ENCODE measurements at places on chromosomes 2 and 18.

- DNase-seq, result no peak
These were observed 43.2 kb downstream of the ANKMY1 start for GRCh38 chr2:240514631-240515030.

GRCh38 chr2:224807153-224807964, 91.2 kb upstream of the CCDC195 start:
- no peak for DNase-seq

GRCh38 chr2:134306521-134306920, 52.6 kb downstream of the MGAT5 start:
- no peak for DNase-seq

DNA sequence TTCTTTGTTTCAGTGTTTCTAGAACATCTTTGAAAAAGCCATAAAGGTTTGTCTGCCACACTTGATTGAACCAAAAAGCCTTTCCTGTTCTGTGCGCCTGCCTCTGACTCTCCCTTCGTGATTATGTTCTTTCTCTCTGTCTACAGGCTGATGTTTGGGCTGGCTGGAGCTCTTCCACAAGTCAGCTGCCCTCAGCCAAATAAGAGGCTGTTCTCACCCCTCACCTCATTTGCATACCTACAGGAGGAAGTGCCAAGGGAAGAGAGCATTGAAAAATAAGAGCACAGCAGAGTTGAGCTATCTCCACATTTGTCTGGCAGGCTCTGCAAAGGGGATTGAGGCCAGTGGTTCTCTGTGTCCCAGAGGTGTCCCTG, 15.8 kb downstream of the INPP5D start:
- DNase-seq, result no peak

DNA sequence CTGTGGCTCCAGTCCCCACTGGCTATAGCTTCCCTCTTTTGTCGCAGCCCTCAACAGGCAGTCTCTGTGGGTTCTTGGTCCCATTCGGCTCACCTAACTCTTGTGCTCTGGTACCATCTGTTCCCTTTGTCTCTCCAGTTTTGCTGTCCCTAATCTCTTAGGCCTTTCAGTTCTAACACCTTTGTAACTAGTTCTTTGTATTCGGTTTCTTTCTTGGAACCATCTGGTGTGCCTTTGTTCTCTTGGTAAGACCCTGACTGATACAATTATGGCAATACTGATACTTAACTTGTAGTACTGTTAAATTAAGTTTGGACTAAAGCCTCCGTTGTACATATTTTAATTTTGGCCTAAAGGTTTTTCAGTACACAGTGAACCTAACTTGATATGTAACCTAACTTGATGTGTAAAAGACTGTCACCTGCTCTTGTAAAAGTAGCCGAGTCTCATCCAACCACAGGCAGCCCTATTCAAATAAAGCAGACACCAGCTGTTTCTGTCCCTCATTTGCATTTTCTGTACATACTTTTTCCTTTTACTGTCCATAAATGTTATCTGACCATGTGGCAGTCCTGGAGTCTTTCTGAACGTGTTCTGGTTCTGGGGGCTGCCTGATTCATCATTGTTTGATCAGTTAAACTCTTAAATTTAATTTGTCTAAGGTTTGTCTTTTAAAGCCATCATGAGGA, 4.8 kb upstream of the MRPL44 start:
- DNase-seq, result no peak

- peak; percentile 15 for DNase-seq
These were observed 27.7 kb upstream of the CPS1 start for GRCh38 chr2:210528716-210529115.

DNA sequence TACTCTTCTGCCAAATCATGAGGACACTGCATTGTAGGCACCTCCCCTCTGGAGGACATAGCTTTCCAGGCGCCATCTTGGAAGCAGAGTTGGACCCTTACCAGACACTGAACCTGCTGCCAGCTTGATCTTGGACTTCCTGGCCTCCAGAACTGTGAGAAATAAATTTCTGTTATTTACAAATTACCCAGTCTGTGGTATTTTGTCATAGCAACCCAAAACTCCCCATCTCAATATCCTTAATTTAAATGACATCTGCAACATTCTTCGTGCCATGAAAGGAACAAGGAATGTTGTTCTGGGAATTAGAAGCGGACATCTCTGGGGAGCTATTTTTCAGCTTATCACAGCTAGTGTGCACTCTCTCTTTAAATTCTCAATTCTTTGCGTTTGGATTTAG, 57.4 kb upstream of the CHRNA1 start:
- DNase-seq, result no peak

DNA sequence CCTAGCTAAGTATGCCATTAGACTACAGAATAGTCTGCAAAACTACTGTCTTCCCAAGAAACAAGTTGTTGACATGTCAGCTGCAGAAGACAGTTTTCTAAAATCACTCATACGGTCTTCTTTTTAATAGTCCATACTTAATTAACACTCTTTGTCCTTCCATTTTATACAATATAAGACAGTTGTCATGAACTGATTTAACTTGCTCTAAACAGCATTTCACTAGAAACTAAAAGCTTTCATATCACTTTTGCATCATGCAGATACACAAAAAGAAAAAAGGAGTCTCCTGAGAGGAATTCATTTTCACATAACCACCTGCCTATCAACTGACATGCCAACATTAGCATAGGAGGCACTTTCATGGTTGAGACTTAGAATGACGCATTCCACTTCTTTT, 1159.6 kb upstream of the CHAC2 start:
- DNase-seq, result no peak

GRCh38 chr2:8095978-8096377, 585.9 kb upstream of the ID2 start:
- no peak for DNase-seq

GRCh38 chr2:69122271-69122670, 109.3 kb downstream of the ANTXR1 start:
- no peak for DNase-seq

- peak; percentile 93 for DNase-seq
These were observed 24.2 kb upstream of the BZW1 start for GRCh38 chr2:200787351-200788120.

GRCh38 chr2:201911372-201911771, 105.0 kb downstream of the CDK15 start:
- no peak for DNase-seq

DNA sequence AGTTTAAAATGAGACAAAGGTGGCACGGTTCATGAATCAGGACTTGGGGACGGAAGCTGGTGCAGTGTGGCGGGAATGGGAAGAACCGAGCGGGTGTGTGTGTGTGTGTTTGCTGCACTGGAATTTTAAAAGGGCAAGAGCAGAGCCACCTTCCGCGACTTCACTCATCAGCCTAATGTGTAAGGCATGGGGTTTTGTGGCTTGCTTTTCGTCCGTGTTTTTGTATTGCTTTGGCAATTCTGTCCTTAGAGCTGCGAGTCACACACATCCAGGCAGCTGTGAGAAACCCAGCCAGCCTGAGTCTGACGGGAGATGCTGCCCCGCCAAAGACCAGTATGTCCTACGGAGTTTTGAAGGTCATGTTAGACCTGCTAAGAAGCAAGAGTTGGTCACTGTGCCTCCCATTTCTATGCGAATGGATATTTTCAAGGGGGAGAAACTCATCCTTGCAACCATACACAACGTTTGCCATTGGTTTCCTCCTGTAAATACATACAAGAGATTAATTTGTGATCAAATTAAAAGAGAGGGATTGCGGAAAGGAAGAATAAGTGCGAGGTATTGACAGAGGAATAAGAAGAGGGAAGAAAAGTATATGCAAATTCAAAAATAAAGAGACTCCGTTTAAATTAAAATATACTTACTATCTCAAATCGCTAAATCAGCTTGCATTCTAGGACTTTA, 665 bp upstream of the CACNB4 start:
- no peak for DNase-seq

GRCh38 chr2:152718076-152718908, at the start of gene ARL6IP6:
ARL6IP6 (plus strand) TSS chr2:152718620; CDS start chr2:152718625, 5 bp downstream.
- peak; percentile 85 for DNase-seq

- DNase-seq, result no peak
These were observed 15.0 kb downstream of the PRKAG3 start for GRCh38 chr2:218816561-218817011.

DNA sequence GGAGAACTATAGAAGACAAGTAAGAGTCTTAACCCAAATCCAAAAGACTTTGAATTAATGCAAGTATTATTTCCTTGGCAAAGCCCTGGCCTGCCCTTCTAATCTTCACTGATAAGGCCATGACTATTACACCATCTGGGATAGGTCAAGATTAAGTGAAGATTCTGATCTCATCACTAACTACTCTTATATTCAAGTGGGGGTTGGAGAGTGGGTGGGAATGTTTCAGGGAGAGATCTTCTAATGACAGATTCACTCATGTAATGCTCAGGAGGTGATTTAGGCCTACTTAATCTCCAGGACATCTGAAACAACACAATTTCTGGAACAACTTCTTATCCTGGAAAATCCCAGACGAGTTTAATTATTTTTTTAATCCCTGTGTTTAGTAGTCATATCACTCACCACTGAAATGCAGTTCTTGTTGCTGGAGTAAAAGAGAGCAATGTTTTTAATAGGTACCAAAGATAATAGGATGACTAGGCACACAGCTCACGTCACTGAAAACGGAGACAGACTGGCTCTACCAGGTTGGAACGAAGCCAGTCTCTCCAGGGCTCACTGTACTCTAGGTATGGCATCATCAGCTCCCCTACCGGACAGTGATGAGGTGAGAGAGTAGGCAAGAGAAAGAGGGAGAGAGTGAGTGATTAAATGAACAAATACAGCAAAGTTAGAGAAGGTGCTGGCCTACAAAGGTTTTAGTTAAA, 133.1 kb downstream of the NCKAP5 start:
- no peak for DNase-seq

GRCh38 chr2:158904627-158905177, 63.7 kb upstream of the TANC1 start:
- DNase-seq, result no peak

DNA sequence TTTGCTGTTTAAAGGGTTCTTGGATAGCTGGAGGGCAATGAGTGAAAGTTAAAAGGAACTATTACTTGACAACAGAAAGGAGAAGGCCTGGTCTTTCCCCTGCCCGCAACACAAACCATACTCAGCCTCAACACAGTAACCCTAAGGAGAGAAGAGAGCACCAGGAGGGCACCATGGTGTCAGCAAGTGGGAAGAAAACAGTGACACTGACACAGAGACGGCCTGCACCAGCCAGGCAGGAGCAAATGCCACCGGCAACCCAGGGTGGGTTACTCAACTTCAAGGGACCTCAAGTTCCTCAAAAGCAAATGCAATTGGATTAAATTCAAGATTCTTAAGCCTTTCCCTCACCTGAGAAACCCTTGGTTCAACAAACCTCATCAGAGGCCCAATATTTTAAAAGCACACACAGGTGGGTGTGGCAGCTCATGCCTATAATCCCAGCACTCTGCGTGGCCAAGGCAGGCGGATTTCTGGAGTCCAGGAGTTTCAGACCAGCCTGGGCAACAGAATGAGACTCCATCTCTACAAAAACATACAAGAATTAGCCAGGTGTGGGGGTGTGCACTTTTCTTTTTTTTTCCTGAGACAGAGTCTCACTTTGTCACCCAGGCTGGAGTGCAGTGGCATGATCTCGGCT, 52.3 kb downstream of the TFCP2L1 start:
- DNase-seq, result no peak

DNA sequence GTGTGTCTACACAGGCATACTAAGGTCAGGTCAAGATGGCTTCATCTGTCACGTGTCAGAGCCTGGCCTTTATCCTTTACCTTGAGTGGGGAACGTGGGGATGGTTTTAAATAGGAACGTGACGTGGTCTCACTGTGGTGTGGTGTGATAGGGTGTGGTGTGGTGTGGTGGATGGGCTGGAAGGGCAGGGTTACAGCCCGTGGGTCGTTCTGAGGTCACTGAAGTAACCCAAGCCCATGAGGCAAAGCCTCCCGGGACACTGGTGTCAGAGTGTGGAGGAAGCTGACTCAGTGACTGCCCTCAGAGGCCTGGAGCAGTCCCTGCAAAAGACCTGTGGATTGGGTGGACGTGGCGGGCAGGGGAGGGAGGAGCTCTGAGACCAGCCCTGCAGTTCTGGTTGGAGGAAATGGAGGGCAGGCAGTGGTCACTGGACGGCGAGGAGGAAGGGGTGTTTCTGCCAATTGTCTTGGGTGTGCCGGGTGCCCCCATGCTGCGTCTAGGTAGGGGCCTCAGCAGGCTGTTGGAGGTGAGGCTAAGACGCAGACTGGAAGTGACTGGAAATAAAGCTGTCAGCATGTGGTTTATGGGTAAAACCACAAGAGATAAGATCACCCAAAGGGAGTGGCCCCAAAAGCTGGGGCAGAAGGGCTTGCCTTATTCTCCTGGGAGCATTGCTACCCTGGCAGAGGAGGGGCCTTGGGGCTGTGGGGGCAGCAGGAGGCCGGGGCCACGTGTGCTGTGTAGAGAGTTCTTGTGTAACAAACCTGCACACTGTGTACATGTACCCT, 84.8 kb downstream of the SH3RF3 start:
- peak; percentile 69 for DNase-seq

DNA sequence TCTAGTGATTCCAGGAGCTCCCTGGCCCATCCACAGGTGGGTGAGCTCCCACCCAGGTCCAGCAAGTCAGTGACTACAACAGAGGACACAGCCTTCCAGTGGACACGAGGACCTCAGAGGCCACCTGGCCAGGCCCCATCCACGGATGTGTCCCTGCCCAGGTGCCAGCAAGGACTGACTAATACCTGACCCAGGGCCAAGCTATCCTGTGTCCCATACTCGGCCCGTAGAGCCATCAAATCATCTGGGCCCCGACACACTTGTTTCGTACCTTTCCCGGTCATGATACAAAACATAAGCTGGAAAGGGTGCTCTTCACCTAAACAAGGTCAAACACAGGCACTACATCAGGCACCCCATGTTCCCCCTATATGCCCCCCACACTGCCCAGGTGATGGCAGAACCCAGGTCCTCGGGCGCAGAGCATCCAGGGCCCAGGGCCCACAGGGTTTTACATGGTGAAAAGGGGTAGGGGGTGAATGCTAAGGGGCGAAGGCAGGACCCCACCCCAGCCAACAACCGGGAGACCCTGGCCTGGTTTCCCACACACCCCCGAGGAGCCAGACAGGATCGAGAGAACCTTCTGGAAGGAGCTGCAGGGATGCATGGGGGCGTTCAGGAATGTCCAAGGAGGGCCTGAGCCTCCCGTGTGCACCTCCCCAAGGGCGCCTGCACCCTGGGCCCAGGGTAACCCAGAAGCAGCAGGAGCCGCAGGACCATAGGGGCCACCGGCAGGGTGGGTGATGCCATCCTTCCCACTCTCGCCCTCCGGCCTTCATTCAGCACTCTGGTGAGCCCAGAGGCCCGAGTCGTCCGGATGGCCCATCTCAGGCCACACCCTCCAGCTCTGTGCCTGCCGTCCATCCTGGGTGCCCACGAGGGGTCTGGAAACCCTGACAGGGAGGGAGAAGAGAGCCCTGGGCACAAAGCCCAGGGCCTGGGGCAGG, 94.3 kb downstream of the HDAC4 start:
- no peak for DNase-seq

GRCh38 chr2:239330836-239331235, 70.0 kb downstream of the HDAC4 start:
- no peak for DNase-seq

DNA sequence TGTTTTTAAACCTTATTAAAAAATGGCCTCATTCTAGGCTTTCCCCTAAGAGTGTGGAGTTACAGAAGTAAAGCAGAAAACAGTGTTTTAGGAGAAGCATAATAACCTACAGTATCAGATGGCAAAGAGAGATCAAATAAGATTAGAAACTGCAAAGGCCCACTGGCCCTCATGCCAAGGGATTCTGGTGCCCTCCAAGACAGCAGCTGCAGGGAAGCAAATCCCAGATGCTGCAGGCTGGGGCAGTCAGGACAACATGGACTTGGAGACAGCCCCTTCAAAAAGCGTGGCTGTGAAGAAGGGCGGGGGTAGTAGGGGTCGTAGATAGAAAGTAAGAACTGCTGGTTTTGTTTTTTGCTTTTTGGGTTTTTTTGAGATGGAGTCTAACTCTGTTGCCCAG, 28.3 kb upstream of the EPG5 start:
- no peak for DNase-seq

GRCh38 chr2:86352137-86352726, 14.8 kb upstream of the REEP1 start:
- DNase-seq, result no peak

All from stromal cell of bone marrow (primary cell).